ENCODE measurements at places on chromosomes 4 and X.

- DNase-seq, result no peak
Observed at GRCh38 chr4:8334786-8335460, 65.4 kb downstream of the HTRA3 start.

DNA sequence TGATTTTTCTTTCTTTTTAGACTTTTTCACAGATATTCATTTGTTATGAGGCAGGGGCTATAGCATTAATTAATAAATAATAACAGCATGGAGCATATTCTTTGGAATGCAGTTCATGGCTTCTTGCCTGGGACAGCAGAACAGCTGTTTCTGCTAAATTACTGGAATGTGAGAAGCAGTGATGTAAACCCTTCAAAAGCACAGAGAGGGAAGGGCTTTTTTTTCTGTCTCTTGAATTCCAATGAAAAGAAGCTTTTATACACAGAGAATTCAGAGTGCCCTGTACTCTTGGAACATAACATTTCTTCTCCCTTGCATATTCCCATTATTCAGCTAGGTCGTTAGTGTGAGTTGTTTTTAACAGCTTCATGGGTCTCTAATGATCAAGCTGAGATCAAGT lies 28.5 kb upstream of the ANK2 start:
- DNase-seq, result no peak

GRCh38 chr4:25551605-25552004 lies 104.0 kb upstream of the SLC34A2 start:
- no peak for DNase-seq

- DNase-seq, result no peak
Observed at GRCh38 chr4:65651751-65652150, 18.5 kb downstream of the EPHA5 start.

DNA sequence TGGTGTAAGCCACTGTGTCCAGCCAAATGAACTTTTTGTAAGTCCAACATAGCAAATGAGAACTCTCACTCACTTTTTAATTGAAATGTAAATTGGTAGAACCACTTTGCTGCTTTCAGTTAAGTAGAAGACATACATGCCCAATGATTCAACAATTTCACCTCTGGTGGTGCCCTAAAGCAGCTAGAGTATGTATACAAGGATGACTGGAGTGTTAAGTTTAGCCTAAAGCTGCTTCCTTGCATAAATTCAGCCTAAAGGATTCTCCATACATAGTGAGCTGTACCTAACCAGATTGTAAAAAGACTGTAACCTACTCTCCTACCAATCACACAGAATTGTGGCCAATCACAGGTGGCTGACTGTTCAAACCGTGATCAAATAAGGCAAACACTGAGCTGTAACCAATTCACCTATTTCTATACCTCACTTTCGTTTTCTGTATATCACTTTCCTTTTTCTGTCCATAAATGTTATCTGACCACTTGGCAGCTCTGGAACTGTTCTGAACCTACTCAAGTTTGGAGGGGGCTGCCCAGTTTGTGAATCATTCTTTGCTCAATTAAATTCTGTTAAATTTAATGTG lies 39.9 kb downstream of the PDS5A start:
- DNase-seq, result no peak

- DNase-seq, result no peak
Observed at GRCh38 chr4:17187003-17187402, 288.6 kb upstream of the LDB2 start.

DNA sequence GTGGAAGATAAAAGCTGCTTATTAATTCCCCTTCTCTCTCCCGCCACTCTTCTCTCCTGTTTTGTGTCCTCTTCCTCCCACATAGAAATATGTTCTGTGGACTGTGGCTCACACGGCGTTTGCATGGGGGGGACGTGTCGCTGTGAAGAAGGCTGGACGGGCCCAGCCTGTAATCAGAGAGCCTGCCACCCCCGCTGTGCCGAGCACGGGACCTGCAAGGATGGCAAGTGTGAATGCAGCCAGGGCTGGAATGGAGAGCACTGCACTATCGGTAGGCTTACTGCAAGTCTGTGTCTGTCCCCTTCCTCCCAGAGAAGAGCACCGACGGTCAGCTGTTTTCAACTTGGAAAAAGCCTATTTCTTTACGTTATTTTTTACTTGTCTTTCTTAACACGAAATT lies 229.1 kb downstream of the DCTD start:
- no peak for DNase-seq

DNA sequence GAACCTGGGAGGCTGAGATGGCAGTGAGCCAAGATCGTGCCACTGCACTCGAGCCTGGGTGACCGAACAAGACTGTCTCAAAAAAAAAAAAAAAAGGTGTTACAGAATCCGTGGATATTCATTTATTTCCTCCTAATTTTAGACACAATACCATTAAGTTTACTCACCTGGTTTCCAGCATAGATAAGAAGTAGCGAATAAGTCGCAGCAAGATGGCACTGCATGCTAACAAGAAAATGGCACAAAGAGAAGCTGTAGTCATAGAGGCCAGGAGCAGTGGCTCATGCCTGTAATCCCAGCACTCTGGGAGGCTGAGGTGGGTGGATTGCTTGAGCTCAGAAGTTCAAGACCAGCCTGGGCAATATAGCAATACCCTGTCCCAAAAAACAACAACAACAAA lies 17.0 kb upstream of the MOB1B start:
- DNase-seq, result no peak

DNA sequence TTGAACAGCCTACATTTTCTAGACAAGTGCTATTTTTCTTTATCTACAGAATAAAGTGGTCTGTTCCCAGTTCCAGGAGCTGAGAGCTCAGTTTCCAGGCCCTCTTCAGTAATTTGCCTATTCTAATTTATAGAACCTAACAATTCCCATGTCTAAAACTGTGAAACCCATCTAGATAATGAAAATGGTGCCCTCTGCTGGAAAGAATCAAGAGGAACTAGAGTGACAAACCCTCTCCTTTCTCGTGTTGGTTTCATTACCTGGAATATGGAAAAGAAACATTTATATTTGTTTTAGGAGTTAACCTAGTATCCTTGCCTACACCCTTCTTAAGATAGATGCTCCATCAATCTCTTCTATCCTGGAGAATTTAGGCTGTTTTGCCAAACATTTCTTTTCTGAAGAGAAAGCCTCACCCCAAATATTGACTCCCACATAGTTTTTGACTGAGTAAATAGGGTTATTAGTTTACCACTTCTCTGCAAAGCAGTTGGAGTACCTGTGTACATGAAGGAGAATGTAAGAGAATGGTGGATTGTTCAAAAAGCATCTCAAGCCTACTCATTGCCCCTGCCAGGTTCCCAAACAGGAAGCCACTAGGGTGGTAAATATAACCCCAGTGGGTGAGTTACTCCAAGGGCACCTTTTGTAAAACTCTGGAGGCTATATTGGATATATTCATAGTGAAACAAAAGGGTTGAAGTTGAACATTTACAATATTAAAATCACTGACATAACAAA lies 121.6 kb downstream of the RASL11B start:
- no peak for DNase-seq

DNA sequence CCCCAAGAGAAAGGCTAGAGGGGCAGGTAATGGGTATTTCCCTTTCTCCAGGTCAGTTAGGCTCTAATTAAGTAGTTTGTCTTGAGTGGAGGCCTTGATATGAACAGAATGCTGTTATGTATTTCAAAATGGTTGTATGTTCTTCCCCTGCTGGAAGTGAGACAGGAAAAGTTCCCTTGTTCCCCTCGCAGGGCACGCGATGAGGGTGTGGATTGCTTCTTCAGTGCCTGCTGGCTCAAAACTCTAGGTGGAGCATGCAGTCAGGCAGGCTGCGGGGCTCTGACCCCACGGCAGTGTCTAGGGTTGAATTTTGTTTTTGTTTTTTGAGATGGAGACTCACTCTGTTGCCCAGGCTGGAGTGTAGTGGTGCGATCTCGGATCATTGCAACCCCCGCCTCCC lies 341.0 kb upstream of the ZCCHC13 start:
- DNase-seq, result no peak

- no peak for DNase-seq
Observed at GRCh38 chrX:39992300-39992699, 105.5 kb downstream of the BCOR start.

GRCh38 chrX:23616361-23616760 lies 50.9 kb upstream of the PRDX4 start:
- DNase-seq, result no peak

Measured in central memory CD8-positive, alpha-beta T cell (primary cell).